ENCODE measurements at places on chromosomes 2 and 18.

DNA sequence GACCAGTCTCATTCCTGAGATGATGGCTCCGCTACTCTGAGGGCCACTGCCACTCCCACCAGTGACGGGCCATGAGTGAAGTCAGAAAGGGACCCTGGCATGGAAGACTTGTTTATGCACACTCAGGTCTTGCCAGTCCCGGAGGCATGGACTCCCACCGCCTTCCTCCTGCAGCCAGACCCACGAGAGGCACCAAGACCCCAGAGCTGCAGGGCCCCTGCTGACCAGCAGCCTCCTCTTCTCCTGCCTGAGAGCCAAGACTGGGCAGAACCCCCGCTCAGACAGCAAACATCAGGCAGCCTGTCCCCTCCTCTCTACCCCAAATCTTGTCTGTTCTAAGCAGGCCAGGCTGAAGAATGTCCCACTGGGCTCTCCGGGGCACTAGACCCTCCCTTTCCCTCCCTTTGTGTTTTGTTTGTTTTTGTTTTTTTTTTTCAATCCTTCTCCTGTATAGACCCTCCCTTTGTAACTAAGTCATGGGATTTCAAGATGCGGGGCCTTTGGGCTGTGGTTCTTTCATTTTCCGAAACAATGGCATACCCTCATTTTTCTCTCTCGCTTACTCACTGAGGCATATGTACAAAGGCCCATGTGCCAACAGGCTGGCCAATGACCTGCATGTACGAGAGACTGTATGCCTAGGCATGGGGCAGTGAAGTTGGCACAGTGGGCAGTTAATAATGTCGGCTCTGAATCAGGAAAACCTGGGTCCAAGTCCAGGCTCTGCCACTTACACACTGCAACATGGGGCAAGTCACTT is 24.3 kb upstream of the MAPRE3 start:
- DNase-seq: no peak

GRCh38 chr2:55109219-55109891 is 59.1 kb upstream of the RTN4 start:
- no peak for DNase-seq

GRCh38 chr18:38033282-38033681 is 467.7 kb upstream of the CELF4 start:
- DNase-seq: no peak

DNA sequence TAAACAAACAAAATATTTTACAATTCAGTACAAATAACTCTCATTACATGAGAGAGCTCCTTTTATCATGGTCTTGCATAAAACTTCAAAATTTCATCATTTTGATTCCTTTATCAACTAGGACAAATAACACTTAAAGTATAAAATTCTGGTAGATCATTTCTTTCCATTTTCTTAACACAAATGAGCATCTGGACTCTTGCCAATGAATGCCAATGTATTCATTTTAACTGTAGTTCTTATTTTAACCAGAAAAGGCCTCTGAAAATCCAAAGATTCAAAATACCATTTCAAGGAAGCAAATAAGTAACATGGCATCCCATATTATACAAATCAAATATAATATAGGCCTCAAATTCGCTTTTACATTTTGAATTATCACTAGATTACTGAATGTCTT is 13.8 kb upstream of the POU3F3 start:
- no peak for DNase-seq

- no peak for DNase-seq
Observed at GRCh38 chr2:85974390-85974789, 85.6 kb upstream of the ST3GAL5 start.

- no peak for DNase-seq
Observed at GRCh38 chr2:47819834-47820233, 36.9 kb downstream of the MSH6 start.

DNA sequence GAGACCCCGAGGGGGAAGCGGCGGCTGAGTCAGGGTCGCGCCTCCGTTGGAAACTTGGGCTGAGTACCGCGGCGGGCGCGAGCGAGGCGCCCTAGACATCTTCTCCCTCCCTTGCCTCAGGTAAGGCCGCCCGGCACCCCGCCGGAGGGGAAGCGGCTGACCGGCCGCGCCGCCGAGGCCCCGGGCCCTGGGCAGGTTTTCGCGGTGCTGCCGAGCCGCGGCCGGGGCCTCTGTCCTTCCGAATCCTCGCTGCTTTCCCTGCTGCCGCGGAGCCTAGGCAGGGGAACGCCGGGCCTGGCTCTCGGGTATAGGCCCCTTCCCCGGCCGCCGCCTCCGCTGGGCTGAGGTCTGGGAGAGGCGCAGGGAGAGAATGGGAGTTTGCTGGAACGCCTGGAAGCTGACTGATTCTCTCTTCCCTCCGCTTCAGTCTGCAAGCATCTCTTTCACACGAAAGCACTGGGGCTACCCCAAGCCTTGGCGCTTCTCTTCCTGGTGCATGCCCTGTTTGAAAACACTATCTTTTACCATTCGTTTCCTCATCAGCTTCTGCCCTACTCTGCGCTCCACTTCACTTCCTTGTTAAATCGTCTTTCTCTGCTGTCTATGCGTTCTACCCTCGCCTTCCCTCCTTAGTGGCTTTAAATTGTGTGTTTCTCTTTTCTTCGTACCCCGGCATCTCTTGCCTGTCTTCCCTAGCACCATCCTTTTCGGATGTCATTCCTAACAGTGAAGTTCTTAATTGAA is 652 bp downstream of the PPM1B start:
- DNase-seq: peak; percentile 86

GRCh38 chr2:111617299-111618225 is 266.4 kb downstream of the ANAPC1 start:
- DNase-seq: no peak

- DNase-seq: no peak
Observed at GRCh38 chr2:51866361-51866760, 834.4 kb upstream of the NRXN1 start.

DNA sequence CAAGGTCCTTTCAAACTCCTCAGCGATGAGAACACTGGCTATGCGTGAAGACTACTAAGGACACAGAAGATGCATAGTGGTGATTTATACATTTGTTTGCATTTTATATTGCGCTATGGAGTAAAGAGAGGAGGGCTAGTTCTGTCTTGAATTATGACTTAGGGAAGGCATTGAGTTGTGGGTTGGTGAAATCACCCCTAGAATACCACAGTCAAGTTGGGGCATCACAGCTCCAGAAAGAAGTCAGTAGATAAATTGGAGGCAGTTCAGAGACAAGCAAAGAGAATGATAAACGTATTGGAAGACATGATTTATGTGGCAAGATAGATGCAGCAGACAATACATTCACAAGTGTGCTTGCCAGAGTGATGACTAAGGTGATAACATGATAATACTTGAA is 460.4 kb downstream of the EPHA4 start:
- DNase-seq: no peak

GRCh38 chr18:56952026-56952425 is 194.9 kb upstream of the BOD1L2 start:
- DNase-seq: no peak

DNA sequence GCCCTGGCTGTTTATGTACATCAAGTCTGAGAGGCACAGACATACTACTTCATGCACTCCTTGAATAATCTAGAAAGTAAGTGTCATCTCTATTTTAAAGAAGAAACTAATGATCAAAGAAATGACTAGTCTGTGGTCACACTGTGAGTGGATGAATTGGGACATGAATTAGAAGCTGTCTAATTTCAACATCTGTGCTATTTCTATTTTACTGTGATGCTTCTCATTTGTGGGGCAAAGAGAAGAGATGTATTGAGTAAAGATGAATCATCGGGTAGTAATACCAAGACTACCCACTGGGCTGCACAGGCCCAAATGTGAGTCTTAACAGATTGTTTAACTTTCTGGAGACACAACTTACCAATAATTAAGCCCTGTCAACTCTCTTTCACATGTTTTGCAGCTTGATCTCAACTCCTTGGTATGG is 42.4 kb upstream of the MTIF2 start:
- no peak for DNase-seq

GRCh38 chr18:55314615-55315237 is 273.3 kb downstream of the TCF4 start:
- DNase-seq: no peak

GRCh38 chr18:77967071-77967470 is 717.4 kb downstream of the GALR1 start:
- DNase-seq: no peak

DNA sequence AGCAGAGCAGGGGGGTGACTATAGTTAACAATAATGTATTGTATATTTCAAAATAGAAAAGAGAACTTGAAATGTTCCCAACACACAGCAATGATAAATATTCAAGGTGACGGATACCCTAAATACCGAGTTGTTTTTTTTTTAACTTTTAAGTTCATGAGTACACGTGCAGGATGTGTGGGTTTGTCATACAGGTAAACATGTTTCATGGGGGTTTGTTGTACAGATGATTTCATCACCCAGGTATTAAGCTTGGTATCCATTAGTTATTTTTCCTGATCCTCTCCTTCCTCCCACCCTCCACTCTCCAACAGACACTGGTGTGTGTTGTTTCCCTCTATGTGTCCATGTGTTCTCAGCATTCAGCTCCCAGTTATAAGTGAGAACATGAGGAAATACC is 164.5 kb upstream of the DNMT3A start:
- DNase-seq: no peak

- no peak for DNase-seq
Observed at GRCh38 chr18:23229472-23229871, 94.2 kb downstream of the CABLES1 start.

DNA sequence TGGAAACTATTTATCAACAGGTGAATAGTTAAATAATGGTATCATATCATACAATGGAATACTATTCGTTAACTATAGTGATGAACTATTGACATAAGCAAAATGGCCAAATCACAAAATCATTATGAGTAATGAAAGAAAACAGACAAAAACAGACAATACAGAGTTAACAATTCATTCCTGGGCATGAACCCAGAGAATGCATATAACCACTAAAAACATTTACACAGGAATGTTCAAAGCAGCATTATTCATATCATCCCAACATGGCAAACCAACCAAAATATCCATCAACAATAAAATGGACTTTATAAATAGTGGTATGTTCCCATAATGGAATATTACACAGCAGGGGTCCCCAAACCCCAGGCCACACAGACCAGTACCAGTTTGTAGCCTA is 131.2 kb upstream of the CYP1B1 start:
- DNase-seq: no peak

- DNase-seq: no peak
Observed at GRCh38 chr2:203327582-203327900, 653 bp upstream of the ABI2 start.

DNA sequence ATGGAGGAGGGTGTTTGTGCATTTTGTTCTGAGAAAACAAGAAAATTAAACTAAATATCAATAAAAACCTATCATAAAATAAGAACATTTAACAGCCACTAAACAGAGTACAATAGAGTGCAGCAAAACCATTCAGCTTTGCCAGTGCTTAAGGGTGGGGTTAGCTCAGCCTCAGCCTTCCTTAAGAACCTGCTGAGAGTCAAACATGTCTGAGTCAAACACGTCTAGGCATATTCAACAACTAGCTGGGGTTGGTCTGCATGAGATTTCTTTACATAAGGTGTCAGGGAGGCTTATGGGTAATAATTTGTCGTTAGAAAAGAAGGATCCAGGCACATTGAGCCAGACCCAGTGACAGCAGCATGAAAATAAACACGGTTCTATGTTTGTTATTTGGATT is 298.2 kb downstream of the SP3 start:
- no peak for DNase-seq

DNA sequence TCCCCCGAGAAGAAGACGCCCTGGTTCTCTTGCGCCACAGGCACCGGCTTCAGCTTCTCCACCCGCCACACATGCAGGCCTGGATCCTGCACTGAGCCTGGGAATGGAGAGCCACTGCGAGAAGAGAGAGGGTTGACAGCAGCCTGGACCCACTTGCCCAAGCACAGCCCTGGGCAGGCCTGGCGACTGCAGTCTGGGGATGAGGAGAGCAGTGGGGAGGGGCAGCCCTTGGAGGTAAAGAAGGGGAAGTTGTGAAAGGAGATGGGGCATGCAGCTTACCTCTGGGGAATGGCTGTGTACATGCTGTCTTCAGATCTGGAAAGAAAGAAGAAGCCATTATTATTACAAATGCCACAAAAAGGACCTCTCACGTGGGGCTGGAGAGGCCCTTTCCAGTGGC is 8.3 kb downstream of the CAPG start:
- DNase-seq: peak; percentile 48

GRCh38 chr18:74511823-74512222 is 15.7 kb downstream of the CNDP2 start:
- no peak for DNase-seq

GRCh38 chr2:17607379-17607778 is 66.9 kb downstream of the VSNL1 start:
- no peak for DNase-seq

GRCh38 chr2:144544053-144544452 is 24.1 kb upstream of the ZEB2 start:
- no peak for DNase-seq

DNA sequence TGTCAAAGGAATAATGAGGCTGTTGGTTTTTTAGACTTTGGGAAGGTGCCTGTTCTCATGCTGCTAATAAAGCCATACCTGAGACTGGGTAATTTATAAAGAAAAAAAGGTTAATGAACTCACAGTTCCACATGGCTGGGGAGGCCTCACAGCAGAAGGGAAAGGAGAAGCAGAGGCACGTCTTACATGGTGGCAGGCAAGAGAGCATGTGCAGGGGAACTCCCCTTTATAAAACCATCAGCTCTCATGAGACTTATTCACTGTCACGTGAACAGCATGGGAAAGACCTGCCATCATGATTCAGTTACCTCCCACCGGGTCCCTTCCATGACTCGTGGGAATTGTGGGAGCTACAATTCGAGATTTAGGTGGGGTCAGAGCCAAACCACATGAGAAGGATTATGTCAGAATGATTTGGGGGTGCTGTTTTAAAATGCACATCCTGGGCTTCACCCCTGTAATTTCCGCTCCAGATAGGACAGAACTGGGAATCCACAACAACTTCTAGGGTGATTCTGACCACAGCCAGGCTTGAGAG is 37.8 kb downstream of the TCF7L1 start:
- peak; percentile 28 for DNase-seq

GRCh38 chr2:223078482-223078881 is 26.5 kb downstream of the KCNE4 start:
- DNase-seq: no peak

GRCh38 chr2:175003875-175004729 is 1.1 kb downstream of the CHN1 start:
- DNase-seq: no peak

GRCh38 chr2:28168376-28168775 is 224.3 kb upstream of the FOSL2 start:
- no peak for DNase-seq

DNA sequence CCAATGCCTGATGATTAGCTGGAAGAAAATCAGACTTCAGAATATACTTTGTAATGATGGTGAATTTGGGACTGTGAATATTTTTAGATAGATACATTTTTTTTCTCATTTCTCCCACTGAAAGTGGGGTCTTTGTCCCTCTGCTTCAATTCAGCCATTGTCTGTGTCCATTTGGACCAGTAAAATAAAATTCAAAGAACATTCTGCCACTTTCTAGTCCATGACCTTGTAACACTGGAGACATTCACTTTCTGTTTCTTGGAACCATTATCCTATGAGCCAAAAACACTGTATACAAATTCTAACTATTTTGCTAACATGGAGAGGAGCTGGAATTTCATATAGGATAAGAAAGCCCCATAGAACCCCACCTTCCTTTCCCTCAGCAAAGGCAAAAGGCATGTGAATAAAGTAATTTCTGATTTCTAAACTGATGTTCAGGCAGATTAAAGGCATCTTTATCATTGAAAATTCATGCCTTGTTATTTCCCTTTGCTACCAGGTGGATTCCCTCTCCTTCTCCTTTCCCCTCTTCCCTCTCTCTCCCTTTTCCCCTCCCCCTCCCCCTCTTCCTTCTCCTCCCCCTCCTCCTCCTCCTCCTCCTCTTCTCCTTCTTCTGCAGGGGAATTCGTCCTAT is 2010.4 kb upstream of the LRRTM1 start:
- DNase-seq: no peak

- no peak for DNase-seq
Observed at GRCh38 chr2:141021109-141021508, 1109.7 kb downstream of the LRP1B start.
